Heart right ventricle (tissue), 16 donors: ENCODE measurements at places on chromosomes 5 and 9. TPM values are rescaled to one million over a fixed set of nuclear protein-coding genes. Genes with fewer than 3 reads are reported as not detected.

The CD72 gene
- total RNA-seq: 0.53 TPM

The ADAMTS13 gene
- total RNA-seq: 3.6 TPM

The GALNT12 gene
- total RNA-seq: 1.3 TPM

The SGCD gene
- total RNA-seq: 153 TPM

The JAKMIP2 gene
- 0.14 TPM for total RNA-seq

DNA sequence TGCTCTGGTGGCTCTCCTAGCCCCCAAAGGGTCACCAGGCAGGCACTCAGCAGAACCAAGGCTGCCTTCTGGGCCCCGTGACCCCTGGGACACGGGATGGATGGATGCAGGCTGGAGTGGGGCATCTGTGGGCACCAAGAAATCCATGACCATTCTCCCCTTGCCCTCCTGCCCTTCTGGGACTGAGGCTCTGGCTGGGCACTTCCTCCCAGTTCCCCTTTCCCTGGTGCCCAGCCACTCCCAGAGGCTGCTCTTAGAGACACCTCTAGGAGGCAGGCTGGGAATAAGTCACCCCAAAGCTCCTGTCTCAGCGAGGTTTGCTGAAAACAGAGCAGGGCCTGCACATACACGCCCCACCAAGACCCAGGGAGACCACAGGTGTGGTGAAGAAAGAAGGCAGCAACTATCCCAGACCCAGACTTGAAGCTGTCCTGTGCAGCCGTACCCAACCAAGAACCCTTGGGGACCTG lies 943 bp downstream of the STING1 start:
- peak overlapping the region; percentile 42 for H3K4me3 ChIP-seq
- peak overlapping the region; percentile 97 for H3K27ac ChIP-seq
- peaks cover 70% of the 10 kb centered on the region for H3K4me1 ChIP-seq
- peak; percentile 38 for DNase-seq
- H3K27me3 ChIP-seq: no peaks in the 10 kb centered on the region
